ENCODE measurements at places on chromosomes 6 and 20.

DNA sequence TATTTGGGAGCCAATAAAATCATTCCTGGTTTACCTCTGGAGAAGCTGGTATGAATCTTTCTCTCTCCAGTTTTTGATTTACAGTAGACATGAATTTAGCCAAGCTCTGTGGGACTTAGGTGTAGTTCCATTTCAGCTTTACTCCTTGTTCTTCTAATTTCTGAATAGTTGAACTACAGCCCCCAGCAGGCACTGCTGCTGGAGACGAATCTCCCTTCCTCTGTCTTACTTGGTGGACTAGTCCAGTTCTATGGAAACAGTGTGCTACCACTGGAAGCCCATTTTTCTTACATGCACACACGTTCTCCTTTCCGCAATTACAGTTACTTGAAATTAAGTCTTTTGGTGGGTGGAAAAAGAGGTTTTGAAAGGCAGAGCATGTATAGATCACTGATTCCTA lies 42.3 kb downstream of the RALGAPB start:
- no peak for DNase-seq

GRCh38 chr20:56865055-56865454 lies 235.9 kb downstream of the TFAP2C start:
- no peak for DNase-seq

- no peak for DNase-seq
These were observed 39.1 kb upstream of the ME1 start for GRCh38 chr6:83470001-83470400.

GRCh38 chr20:33074675-33075074 lies 4.8 kb upstream of the BPIFB4 start:
- no peak for DNase-seq

DNA sequence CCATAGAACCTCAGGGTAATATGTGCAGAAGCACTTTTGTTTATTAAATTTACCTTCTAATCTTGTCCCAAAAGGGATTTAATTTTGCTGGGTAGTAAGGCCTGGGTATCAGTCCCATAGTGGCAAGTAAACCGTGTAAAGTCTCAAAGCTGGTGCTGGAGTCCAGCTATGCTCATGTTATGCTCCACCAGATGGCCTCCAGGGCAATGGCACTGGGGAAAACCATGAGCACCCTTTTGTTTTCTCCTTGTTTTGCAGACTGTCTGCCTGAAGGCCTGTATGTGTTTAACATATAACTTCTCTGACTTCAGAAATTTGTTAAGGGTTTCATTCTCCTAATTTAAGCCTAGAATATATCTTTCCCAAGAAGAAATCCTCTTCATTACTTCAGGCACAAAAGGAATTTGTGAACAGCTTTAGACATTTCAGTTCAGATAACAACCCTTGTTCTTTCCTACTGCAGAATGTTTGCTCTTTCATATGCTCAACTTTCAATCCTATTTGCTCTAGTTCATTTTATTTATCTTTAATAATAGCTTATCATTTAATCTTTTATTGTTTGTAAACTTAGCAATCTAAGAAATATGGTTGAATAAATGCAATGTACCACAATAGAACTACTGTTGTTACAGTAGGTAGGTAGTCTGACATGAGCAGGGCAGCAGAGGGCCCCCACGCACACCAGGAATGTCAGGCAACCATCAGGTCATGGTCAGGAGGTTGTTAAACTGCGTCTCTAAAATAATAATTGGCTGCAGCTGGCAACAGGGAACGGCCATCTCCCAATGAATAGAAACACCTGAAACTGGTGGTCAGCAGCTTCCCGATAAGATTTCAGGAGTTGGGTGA lies 162.8 kb downstream of the TENT5A start:
- DNase-seq = no peak

DNA sequence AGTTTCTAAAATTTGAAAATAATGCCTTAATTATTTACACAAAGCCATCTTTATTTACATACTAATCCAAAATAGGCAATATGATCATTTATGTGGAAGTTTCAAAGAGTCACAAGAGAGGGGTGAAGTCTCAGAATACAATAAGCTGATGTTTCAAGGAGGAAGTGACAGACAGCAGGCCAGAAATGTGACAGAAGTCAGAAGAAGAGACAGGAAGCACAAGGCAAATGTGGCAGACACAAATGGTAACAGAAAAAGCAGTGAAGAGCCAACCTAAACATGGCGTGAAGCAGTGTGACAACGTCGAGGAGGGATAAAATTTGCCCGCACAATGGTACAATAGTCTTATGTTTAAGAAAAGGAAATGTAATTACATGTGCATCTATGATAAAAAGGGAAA lies 59.8 kb downstream of the SHPRH start:
- DNase-seq = no peak

- no peak for DNase-seq
These were observed 257.4 kb downstream of the MAFB start for GRCh38 chr20:40431611-40432010.

DNA sequence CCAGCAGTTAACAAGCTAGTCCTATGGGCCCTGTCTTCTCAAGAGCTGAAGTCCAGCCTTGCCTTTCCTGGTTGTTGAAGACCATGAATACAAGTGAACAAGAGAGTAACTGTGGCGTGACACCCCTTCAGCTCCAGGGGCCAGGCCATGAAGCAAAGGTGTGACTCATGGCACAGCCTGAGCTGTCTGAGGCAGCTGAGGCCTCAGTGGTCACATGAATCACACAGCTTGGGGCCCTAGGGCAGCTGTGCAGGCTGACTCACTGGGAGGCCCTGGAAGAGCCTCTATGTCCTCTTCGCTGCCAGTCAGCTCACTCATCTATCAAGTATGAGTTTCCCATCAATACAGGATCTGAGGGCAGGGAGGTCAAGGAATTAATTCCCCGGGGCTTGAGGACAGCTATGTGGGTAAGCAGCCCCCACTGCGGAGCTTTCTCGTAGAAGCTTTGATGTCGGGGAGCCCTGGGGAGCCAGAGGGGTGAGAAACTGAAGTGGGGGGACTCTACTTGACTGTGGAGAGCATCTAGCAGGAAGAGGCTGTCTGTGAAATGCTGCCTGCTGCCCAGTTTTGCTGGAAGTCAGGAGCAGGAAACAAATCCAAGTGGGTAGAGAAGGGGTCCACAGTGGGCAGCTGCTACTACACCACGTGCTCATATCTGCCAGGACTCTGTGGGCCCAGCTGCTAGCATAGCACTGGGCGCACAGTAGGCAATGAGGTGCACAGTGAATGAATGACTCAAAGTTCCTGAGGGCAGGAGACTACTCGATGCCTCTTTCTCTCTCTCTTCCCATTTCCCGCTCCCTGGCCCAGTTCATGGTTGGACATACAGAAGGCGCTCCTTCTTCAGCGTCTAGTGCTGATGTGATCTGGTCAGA lies 13.7 kb upstream of the FAM83C start:
- no peak for DNase-seq

- no peak for DNase-seq
These were observed 47.2 kb downstream of the DHX35 start for GRCh38 chr20:39009348-39009747.

GRCh38 chr6:16227048-16227562 lies 11.3 kb upstream of the GMPR start:
- DNase-seq = no peak

DNA sequence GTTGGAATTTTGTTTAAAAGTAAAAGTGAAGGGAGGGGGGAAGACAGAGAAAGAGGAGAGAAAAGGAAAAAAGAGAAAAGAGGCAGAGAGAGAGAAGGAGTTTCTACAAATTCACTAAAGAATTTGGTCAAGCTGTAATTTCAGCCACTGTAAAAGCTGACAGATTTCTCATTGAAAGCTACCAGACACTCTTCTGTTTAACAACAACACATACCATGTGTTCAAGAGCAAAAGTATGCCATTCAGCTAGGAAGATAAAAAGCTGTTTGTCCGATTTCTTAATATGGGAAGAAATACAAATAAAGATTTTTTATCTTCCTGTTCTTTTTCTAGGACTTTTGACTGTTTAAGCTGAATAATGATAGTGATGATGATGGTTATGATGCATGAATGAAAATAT lies 204.8 kb upstream of the RSPO3 start:
- no peak for DNase-seq

DNA sequence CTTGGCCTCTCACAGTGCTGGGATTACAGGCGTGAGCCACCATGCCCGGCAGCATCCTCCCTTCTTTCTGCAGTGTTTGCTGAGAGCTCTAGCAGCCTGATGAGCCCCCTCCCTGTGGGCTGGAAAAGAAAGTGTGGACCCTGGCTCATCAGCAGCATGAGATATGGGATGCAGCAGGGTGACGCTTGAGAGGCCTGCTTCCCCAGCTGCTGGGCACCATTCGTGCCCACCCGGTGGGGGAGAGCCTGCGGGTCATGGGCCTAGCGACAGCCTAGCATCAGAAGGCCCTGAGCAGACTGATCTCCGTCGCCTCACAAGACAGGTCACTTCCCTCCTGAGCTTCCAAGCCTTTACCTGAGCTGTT lies 16.0 kb upstream of the CCDC167 start:
- DNase-seq = no peak

DNA sequence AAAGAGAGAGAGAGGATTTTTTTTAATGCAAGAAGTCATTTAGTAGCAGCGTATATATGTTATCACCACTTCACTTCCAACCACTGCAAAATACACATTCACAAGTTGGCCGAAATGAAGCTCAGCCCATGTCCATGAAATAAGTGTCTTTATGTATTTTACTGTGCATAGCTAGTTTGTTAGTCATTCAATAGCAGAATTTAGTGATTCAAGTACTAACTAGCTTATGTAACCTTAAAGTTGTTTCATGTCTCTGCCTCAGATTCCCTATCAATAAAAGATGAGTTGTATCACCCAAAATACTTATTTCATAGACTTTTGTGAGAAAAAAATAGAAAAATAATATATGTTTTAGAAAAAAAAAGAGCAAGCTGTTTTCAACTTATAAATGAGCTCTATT lies 153.7 kb upstream of the PRDM1 start:
- no peak for DNase-seq

DNA sequence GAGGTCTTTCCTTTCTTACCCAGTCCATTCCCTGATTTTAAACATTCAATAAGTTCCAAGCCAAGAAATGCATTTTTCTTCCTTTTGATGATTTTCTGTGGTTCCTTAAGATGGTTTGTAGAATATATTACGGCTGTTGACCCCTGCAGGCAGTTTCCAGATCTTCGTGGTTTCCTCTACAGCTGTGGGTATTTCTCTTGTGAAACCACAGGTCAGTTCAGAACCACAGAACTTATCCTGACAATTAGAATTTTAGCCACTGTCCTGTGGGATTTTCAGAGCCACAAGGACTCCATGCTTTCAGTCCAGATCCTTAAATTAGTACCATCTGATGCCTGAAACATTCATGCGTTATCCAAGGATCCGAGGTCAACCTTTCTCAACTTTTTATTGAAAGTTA lies 29.7 kb upstream of the EXOC2 start:
- no peak for DNase-seq

DNA sequence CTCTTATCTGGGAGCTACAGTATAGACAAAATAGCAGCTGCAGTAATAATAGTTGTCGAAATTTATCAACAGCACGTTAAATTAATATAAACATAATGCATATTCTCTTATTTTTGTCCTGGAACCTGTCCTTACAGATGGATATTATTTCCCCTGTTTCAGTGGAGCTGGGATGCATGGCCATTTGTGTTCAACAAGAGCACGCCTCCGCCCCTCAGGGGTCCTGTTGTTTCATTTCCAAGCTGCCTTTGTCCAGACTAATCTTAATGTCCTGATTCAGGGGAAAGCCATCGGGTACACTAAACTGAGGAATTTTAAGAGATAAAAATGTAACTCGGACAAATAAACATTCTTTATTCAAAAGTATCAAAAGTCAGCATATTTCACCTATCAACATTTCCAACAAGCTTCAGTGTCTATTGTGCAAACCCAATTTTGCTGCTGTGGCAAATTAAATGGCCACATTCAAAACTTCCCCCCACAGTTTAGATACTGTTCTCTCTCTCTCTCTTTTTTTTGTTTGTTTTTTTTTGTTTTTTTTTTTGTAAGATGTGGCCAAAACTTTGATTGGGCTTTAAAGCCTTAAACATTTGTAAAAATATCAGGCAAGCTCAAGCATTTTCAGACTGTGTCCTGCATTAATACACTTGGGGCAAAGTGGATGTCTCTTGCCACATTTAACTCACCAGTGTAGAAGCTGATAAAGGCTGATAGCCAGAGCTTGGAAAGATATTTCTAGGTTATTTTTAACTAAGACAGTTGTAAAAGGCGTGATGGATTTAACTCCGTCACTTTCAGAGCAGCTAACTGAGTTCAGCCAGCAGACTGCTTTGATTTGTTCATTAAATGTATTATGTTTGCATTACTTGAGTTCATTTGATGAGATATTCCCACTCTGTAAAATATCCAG lies 112.5 kb upstream of the QKI start:
- DNase-seq = no peak

DNA sequence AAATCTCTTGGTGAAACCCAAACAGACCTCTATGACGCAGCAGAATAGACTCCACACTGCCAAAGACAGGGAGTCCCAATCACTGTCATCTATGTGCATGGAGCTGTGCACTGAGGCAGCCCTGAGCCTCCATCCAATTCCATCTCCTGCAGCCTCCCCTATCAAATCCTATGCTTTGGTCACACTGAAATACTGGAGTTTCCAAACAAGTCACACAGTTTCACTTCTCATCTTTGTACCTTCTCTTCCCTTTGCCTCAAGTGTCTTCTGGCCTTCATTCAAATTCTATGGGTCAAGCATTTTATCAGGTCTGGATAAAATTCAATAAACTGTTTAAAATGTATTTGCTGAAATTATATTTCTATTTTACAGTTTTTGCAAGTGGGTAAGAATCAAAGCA lies 38.5 kb downstream of the FBXL4 start:
- DNase-seq = no peak

DNA sequence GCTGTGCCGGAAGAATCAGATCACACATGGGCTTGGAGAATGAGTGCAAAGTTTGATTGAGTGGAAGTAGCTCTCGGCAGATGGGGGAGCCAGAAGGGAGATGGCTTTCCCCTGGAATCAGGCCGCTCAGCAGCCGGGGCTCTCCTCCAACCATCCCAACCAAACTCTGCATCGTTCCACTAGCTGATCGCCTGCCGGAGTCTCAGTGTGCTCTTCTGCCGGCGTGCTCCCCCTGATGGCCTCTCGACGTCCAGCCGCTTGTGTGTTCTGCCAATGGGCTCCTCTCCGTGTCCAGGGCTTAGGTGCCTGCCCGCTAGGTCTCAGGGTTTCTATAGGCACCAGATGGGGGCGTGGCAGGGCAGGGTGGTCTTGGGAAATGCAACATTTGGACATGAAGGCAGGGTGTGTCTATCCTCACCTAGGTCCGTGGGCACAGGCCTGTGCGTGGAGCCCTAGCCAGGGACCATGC lies 4.9 kb upstream of the BIRC7 start:
- DNase-seq = no peak

- no peak for DNase-seq
These were observed 17.3 kb downstream of the BPHL start for GRCh38 chr6:3135668-3136291.

- DNase-seq = no peak
These were observed 7.2 kb upstream of the IPCEF1 start for GRCh38 chr6:154363821-154364220.

- DNase-seq = no peak
These were observed 3.2 kb downstream of the CEP162 start for GRCh38 chr6:84224251-84224650.

GRCh38 chr6:101443315-101443714 lies 49.8 kb downstream of the GRIK2 start:
- DNase-seq = no peak

GRCh38 chr6:167933290-167933689 lies 64.2 kb upstream of the KIF25 start:
- no peak for DNase-seq

GRCh38 chr6:110490110-110490509 lies 13.7 kb upstream of the SLC22A16 start:
- no peak for DNase-seq
